ENCODE measurements at places on chromosomes 5 and 9.
A peak's percentile ranks its signal among the peaks of the same experiment; 100 is the strongest.

DNA sequence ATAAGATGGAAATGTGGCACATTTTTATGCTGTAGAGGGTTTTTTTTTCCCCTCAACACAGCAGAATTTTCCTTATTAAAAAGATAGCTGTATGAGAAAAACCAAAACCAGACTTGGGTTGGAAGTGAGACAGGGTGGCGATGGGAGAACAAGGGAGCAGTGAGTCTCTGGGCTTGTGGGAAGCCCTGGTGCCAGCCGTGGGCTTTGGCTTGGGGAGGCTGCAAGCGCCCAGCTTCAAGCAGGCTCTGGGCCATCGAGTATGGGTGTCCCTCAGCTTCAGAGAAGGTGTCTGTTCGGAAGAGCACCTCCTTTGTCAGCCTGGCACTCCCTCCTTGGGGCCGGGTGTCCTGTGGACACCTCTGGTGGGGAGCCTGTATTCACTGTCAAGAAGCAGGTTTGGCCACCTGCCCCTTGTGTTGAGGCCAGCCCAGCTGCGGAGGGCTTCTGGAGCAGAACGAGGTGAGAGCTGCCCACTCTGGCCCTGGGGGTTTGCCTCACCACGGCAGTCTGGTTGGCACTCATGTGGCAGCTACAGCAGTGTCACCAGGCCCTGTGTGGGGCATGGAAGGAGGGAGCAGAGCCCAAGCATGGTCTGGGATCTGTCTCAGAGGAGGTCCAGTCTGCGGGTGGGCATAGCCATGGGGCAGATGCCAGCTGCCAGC, 37.6 kb upstream of the ANGPTL2 start:
- DNase-seq, result no peak

GRCh38 chr5:142210864-142211412, 102.4 kb downstream of the NDFIP1 start:
- no peak for DNase-seq

GRCh38 chr9:124133727-124134126, 122.2 kb downstream of the LHX2 start:
- no peak for DNase-seq

DNA sequence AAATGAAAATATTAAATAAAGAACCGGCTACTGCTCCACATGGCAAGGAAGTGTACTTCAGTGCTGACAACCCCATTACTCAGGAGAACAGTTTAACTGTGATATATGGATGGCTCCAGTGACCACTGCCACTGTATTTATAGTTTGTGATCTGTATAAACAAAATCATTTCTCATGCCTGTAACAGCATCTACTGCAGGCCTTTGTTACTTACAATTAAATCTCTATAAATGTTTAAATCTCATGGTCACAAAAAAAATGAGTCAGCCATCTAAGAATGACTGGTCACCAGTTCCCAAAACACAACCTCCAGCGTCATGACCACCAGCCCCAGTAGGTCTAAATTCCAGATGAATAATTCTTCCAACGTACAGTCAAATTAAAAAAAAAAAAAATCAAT, 24.6 kb downstream of the SERINC5 start:
- DNase-seq, result no peak

- DNase-seq, result no peak
Observed at GRCh38 chr5:10854506-10855277, 93.7 kb upstream of the DAP start.

- no peak for DNase-seq
Observed at GRCh38 chr5:112614986-112615385, 122.7 kb upstream of the APC start.

DNA sequence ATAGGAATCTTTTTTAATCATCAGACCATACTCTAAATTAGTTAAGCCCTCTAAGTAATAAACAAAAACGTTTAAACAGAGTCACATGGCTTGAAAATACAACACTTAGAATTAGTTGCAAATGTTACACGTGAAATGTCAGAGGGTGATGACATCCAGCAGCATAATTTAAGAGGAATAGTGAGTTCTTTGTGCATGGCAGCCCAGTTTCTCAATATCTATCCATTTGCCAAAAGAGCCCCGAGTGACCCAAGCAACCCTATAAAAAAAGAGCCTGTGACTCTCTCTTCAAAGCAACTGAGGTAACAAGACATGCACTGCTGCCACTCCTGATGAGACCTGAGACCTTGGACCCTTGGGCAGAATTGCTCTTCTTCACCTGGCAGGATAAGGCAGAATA, 96.9 kb upstream of the RASA1 start:
- no peak for DNase-seq

DNA sequence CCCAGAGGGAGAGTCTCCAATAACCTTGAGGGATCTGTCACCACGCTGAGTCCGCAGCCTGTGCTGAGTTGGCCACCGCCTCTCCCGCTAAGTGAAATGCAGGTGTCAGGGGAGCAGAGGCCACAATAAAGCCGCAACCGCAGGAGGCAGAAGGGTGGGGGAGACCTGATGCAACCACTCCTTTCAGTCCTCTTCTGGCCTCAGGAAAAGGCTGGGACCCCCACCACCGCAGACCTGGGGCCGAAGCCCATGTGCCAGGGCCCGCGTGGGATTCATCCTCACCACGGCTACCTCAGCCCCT, 576 bp downstream of the MAP1B start:
- DNase-seq, result no peak

DNA sequence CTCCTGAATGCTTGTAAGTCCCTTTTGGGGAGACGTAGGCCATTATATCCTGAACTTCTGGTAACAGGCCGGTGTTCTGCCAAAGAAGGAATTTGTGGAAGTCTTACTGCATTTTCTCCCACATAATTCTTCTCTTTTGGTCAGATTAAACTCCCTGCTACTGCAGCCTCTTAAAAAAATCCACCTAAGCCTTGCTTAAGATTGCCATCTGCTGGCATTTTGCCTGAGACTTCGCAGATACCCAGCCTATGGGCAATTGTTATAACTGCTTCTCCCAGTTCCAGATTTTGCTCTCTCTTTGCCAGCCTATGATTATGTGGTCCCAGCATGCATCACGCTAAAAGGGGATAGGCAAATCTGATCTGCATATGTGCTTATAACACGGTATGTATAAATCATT, 391.6 kb upstream of the CHD1 start:
- peak; percentile 42 for DNase-seq

- no peak for DNase-seq
Observed at GRCh38 chr5:78126536-78126935, 168.0 kb downstream of the AP3B1 start.

DNA sequence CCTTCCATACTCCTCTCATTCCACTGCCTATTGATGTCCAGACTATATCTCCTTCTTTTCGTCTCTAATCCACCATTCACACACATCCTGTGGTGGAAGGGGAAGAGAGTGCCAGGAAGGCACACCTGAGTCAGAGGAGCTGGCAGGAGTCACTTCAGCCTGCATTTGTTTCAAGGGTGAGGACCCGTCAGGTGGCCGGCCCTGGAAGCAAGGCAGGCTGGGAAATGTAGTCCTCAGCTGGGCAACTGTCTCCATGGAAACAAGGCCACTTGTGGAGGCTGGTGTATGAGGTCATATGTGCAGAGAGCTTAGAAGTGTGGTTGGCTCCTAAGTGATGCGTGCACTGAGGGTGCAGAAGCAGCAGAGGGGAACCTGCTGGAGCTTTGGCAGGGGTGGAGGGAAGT, 278.4 kb downstream of the NSG2 start:
- DNase-seq, result peak; percentile 85

DNA sequence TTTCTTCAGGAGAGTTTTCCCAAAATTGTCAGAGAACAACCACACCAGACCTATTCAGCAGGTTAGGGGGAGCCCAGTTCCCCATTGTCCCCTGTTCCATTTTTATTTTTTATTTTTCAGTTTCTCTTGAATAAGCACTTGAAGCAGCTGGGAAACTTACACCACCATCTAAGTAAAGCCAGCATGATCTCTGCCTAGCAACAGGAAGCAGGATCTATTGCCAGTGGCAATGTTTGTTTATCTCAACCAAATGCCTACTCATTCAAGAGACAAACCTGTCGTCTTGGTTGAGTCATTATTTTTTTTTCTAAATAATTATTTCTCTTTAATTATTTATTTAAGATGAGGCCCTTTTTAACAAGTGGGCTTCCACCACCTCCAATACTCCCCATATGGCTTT, 379.3 kb downstream of the PLK2 start:
- no peak for DNase-seq

GRCh38 chr9:131799177-131799823, 59.4 kb upstream of the RAPGEF1 start:
- peak; percentile 79 for DNase-seq

GRCh38 chr5:91031402-91031752, 351.7 kb downstream of the ARRDC3 start:
- DNase-seq, result no peak

DNA sequence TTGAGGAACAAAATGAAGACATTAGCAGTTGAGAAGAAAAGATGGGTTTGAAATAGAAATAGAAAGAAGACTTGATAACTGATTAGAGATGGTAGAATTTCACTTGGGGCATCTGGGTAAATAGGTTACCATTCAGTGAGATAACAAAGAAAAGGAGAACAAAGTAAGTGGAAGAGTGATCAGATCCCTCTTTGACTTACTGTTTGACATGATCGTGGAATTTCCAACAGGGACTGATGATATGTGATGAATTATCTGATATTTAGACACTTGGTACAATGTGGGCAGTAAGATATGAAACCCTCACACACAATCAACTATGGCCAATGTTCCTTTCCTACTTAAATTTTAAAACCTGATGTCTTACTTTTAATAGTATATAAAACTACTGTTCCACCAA, 70.1 kb upstream of the STARD4 start:
- no peak for DNase-seq

DNA sequence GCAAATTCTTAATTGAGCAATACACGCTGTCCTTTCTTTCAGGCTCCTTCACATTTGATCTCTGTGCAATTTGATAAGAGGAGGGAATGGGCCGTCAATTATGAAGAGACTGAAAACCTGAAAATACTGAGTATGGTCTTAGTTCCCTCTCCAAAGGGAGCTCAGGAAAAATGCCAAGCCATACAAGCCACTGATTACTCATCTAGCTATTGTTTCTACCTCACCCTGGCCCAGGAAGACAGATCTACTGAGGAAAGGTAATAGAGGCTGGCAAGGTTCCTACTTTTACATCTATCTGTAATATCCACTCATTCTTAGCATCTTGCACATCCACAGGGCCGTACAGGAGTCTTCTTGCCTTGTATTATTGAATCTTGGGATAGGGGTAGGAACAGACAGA, 23.7 kb upstream of the TNC start:
- no peak for DNase-seq

DNA sequence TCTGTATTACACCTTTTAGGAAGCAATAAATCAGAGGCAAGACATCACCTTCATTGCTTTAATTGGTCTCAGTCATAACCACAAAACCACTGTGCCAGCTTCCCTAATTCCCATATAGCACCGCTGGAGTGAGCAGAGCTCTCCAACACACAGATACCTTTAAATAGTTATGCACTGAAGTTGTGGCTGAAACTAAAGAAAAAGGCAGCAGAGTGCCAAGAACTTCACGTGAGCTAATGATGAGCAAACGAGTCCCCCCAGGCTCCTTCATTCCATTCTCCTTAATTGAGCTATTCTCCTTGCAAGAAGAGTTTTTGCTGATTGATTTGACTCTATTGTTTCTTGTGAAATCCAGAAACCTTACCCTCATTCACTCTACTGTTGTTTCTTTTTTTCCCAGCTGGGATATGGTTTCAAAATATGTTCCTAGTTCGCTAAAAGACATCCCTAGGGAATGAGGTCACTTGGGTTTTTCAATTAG, 501.5 kb downstream of the SPATA31D1 start:
- DNase-seq, result no peak

DNA sequence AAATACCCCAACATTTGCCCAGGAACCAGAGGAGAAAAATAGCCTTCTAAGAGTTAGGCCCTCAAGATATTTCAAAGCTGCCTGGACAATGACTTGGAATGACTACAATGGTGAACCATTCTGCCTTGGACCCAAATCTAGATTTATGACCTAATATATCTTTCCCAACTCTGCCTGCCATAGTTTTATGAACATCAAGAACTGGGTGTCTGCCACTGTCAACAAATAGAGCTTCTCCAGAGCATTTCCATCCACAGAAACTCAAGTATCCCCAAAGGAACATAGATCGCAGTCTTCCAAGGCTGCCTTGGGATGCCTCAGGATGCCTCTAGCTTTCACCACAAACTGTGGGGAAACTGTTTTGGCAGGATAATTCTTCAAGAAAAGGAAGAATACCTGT, 48.2 kb upstream of the NFIB start:
- DNase-seq, result no peak

DNA sequence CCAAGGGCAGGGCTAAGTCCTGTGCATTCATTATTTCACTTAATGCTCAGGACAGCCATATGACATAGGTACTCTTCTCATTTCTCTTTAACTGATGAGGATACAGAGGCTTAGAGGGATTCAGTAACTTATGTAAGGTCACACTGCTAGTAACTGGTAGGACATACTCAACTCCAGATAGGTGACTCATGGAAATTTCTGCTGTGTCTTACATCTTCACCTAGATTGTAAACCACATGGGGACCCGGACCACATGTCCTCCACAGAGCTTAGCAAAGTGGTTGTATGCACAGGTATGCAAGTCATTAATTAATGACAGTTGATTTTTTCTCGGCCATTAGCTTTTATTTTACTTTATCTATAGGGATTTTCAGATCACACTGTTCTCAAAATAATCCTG, 29.3 kb downstream of the SLC1A1 start:
- DNase-seq, result no peak

DNA sequence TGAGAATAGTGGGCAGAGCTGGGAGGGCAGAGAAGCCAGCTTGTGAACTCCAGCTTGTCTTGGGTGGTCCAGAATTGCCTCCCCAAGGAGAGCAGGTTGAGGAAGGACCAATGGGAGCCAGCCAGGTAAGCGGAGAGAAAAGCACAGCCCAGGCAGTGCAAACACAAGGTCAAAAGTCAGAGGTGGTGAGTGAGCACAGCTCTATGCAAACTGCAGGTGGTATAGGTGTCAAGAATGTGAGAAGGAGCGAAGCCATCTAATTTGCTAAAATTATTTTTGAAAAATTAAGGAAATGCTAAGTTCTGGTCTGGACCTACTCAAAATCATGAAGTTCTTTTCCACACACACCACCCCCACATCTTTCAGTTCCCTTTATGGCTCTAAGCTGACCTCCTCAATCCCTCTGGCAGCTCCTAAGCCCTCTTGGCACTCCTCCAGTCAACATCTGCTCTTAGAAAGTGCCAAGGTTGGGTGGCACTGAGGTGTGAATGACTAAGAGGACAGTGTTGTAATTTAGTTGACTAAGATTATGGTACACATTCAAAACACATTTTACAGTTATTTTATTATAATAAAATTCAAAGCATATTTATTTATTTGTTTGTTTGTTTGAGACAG, 6.6 kb upstream of the OTULINL start:
- no peak for DNase-seq

- DNase-seq, result no peak
Observed at GRCh38 chr5:89954916-89955315, 454.6 kb downstream of the CETN3 start.

DNA sequence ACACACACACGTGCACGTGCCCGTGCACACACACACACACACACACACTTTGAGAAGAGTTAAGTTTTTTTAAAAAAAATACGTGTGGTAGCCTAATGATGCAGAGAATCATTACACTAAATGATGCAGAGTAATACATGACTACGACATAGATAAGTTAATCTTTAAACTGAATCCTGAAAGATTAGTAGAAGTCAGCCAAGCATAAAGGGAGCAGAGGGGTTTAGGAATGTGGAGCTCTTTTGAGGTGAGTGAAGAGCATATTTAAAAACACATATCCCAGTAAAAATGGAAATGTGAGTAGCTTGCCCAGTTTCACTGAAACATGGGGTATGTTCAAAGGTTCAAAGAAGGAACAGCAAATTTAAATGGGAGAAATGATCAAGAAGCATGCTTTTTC, 61.3 kb upstream of the TYRP1 start:
- no peak for DNase-seq

- no peak for DNase-seq
Observed at GRCh38 chr9:13576101-13576500, 296.6 kb upstream of the MPDZ start.

GRCh38 chr5:72042097-72042496, 65.2 kb upstream of the MAP1B start:
- no peak for DNase-seq
